ENCODE measurements at places on chromosomes 3 and 15. TPM values are rescaled to one million over a fixed set of nuclear protein-coding genes. Genes with fewer than 3 reads are reported as not detected.

Gene AGBL1
- not detected for total RNA-seq

Gene ZBTB11
- 29.7 TPM for total RNA-seq

Gene DLG1
- 51.2 TPM for total RNA-seq

Gene ARPP21
- total RNA-seq = not detected

DNA sequence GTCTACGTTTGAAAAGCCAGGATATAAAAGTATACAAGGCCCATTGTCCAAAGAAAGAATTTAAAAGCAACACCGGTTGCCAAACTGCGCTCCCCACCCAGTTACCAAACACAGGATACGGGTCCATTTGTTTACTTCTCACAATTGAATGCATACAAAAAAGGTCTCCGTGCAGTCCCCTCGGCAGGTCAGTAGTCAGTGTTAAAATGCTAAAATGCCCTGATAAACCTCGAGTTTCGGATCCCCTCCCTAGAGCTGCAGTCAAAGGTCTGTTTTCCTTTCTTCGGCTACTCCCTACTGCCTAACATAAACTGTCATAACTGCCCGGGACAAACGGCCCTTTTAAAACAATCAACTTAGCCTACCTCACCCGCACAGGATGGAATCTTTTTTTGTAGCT is 534.6 kb downstream of the FOXP1 start:
- no peak for DNase-seq

- no peak for DNase-seq
Observed at GRCh38 chr3:110815008-110815583, 256.5 kb upstream of the NECTIN3 start.

Gene TNFAIP8L3
- 2.1 TPM for total RNA-seq

Gene CLK3
- 101 TPM for total RNA-seq

- no peak for DNase-seq
Observed at GRCh38 chr15:89028036-89028435, 60.2 kb upstream of the ABHD2 start.

Gene LMOD3
- total RNA-seq = not detected

Gene FAM107A
- total RNA-seq = not detected

DNA sequence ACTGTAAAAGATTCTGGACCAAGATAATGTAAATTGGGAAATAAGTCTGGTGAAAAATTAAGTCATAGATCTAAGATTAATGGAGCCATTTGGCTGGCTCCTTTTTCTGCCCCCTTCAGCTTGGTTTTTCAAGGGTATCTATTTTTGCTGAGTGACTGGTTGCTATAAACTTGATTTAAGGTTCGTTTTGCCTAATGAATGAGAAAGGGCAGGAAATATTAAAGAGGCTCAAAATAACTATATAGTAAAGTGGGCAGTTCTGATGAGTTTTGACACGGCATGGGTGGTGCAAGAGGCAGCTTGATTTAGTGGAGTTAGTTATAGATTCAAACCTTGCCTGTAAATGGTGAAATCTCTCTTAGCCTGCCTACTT is 140.7 kb downstream of the STAC start:
- DNase-seq = no peak

- no peak for DNase-seq
Observed at GRCh38 chr3:19347671-19348070, 199.4 kb downstream of the KCNH8 start.

- DNase-seq = no peak
Observed at GRCh38 chr3:59688636-59689035, 638.8 kb upstream of the CFAP20DC start.

GRCh38 chr3:129947538-129948240 is 26.8 kb upstream of the TRH start:
- no peak for DNase-seq

Gene ROPN1B
- total RNA-seq = not detected

Gene ST3GAL6
- 0.20 TPM for total RNA-seq

GRCh38 chr15:45393851-45394250 is 15.5 kb upstream of the GATM start:
- no peak for DNase-seq

DNA sequence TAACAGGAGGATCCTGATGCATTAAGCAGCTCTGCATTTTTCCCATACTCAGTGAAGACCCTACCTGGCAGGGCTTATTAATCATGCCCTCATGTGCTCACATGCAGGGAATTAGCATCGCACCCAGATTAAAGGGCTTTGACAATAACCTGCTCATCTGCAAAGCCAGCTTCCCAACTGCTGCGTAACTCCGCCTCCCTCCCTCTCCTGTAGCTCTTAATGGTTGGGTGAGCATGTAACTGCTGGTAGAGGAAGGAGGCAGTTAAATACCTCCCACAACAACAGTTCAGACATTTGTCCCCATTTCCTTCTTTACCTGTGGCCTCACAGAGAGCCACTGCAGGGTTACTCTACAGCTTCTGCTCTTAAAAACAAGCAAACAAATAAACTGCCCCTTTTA is 203.6 kb upstream of the WNT5A start:
- no peak for DNase-seq

DNA sequence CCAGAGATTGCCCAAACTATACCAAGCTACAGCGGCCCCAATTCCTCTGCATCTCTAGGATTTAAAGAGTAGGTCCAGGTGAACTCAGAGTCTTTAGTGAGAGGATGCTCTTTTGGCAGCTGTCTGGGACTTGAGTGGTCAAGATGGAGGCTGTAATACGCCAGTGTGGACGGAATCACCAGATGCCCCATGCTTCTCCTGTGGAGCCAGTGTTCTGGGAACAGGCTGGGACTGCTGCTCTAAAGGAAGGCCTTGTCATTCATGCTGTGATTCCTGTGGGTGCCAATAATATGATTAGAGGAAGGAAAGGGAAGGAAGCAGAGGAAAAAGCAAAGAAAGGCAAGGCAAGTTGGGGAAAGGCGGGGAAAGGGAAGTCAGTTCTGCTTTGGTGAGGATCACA is 17.4 kb upstream of the NOX5 start:
- no peak for DNase-seq

GRCh38 chr3:22039161-22039560 is 288.2 kb upstream of the ZNF385D start:
- no peak for DNase-seq

DNA sequence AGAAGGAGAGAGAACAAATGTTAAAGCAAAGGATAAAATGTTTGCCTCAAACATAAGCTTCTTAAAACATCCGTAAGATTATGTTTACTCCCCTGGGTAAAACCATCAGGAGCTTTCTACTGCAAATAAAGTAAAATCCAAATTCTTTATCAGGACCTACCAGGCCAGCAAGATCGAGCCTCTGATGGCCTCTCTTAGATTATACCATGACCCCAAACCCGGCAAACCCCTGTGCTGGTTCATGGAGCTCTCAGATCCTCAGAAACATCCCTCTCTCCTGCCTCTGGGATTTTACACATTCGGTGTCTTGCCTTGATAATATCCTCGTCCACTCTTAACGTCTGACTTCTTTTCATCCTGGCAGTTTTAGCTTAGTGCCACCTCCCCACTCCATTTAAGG is 7.5 kb upstream of the TARS3 start:
- DNase-seq = no peak

- no peak for DNase-seq
Observed at GRCh38 chr3:80994767-80995166, 766.7 kb downstream of the GBE1 start.

DNA sequence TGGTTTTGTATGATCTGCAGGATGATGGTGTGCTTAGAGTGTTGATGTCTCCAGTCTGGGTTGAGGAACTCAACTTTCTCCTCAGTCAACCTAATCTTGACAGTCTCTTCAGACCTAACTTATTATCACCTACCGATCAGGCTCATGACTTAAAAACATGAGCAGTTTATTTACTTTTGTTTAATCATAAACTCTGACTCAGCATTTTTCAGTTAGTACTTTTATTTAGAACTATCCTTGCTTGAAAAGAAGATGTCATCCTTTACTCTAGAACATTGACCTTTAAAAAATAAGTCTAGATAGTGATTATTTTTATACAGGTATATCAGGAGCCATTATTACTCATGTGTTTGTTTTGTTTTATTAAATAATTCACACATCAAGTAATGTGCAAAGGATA is 414.8 kb downstream of the AGBL1 start:
- no peak for DNase-seq

All from CD8-positive, alpha-beta memory T cell (primary cell).